Stimulated activated CD8-positive, alpha-beta memory T cell treated with anti-CD3 and anti-CD28 coated beads, Interleukin-12 subunit alpha, Interleukin-12 subunit beta, amount 100 ng/mL, for 1 hour (primary cell): ENCODE measurements at places on chromosomes 5 and 9.

DNA sequence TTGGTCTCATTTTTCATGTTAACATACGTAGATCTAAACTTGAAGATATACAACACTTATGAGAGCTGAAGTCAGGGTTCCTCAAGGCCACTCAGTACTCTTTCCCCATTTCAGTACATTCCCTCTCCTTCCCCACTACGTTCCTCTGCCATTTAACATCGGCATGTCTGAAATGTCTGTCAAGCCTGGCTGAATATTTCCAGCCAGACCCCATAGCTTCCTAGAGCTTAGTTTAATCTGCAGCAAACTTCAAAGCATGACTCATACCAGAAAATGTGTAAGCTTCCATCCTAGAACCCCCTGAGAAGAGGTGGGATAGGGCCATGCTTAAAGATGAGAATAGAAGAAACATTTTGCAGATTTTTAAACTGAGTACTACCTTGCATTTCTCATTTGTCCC lies 6.2 kb downstream of the GZMA start:
- DNase-seq, result no peak

DNA sequence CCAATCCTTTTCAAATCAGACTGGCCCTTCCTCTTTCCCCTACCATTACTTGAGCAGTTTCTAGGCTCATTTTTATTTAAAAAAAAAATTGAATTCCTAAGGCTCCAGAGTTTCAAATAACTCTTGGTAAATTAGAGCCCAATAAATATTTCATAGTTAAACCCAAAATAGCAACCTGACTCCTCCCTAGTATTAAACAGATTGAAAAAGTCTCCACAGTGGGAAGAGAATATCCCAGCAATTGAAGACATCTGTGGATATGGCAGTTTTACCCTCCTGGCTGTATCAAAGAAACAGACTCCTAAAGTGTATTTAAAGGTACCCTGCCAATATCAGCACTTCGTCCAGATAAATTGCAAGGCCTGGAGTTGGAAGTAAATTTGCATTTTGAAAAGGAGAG lies 52.7 kb upstream of the GDNF start:
- DNase-seq, result no peak

DNA sequence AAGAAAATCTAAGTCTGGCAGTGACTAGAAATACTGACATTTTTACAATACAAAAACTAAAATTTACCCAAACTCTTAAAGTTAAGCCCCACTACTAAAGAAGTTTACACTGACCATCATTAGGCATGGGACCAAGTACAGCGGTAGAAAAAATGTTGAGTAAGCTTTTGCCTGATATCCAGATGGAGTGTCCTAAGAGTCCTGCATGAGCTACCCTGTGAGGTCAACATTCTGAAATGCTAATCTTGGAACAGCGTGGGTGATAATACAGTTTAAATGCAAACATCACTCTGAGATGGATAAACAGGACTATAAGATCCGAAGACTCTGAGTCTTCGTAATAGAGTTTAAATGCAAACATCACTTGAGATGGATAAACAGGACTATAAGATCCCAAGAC lies 189.7 kb downstream of the DCP2 start:
- no peak for DNase-seq

DNA sequence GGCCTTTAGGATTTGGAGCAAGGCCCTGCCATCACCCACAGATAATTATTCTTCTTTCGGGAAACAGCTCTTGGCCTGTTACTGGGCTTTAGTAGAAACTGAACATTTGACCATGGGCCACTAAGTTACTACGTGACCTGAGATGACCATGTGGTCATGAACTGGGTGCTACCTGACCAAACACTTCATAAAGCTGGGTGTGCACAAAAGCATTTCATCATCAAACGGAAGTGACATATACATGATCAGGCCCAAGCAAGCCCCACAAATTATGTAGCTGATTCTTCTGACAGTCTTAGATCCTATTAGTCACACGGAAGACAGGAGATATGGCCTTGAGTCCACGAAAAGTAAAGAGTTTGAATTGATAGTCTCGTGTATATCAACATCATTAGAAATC lies 130.9 kb upstream of the FBN2 start:
- no peak for DNase-seq

DNA sequence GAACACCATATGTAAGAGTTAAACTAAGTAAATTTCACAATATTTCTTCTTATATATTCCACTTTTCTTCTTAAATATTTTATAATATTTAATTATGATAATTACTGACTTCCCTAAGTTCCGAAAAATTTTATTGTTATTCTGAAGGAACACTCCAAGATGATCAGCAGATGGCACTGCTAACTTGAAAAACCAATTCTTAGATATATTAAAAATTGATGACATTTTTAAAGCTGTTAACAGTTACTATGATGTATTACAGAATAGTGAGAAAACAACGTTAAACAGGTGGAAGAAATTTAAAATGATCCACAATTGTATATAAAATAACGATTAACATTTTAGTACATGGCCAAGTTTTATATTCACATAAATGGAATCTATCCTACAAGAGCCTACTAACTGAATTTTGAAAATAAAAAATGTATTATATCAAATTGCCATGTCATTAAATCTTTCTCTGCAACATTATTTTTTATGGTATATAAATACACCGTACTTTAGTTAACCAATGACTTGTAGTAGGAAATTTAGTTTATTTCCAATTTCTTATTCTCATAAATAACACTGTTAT lies 30.1 kb upstream of the MUSK start:
- DNase-seq, result no peak

DNA sequence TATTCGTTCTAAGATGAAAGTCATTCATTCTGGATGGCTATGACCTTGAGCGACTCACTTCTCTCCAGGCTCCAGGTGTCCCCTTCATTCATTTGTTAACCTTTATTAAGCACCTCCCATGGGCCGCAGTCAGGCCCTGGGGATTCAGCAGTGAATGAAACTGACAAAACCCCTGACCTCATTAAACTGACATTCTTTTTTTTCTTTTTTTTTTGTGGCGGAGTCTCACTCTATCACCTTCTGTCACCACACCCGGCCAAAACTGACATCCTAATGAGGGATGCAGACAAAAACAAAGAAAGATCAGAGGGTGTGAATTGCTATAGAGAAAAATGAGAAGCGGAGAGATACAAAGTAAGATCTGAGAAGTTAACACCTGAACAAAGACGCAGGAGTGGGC lies 16.5 kb upstream of the ODF2 start:
- DNase-seq, result no peak

DNA sequence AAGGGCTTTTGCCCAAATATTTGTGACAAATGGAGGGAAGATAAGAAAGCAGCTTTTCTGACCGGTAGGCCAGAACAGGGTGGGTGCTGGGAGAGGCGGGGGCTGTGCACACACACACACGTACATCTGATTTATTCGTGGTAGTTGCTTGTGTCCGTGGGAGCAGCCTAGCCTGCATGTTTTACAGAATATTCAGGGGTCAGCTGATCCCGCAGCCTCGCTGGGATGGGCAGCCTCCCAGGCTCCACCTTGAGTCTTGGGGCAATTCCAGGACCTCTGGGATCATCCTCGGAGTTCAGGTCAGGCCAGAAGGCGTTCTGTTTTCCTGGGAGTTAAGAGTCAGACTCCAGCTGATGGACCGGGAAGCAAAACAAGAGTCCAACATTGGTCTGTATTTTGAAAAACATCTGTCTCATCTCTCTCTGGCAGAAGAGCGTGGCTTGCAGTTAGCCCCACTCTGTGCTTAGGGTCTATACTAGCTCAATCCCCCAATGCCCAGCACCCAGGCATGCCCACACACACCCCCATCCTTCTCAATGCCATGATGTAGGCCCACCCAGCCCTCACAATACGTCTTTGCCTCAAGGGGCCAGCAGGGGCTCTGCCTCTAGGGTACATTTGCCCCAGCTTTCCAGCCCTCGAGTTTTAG lies 210.6 kb downstream of the GOLPH3 start:
- no peak for DNase-seq

GRCh38 chr9:128249908-128250838 lies 25.6 kb downstream of the GOLGA2 start:
- DNase-seq, result peak; percentile 97

DNA sequence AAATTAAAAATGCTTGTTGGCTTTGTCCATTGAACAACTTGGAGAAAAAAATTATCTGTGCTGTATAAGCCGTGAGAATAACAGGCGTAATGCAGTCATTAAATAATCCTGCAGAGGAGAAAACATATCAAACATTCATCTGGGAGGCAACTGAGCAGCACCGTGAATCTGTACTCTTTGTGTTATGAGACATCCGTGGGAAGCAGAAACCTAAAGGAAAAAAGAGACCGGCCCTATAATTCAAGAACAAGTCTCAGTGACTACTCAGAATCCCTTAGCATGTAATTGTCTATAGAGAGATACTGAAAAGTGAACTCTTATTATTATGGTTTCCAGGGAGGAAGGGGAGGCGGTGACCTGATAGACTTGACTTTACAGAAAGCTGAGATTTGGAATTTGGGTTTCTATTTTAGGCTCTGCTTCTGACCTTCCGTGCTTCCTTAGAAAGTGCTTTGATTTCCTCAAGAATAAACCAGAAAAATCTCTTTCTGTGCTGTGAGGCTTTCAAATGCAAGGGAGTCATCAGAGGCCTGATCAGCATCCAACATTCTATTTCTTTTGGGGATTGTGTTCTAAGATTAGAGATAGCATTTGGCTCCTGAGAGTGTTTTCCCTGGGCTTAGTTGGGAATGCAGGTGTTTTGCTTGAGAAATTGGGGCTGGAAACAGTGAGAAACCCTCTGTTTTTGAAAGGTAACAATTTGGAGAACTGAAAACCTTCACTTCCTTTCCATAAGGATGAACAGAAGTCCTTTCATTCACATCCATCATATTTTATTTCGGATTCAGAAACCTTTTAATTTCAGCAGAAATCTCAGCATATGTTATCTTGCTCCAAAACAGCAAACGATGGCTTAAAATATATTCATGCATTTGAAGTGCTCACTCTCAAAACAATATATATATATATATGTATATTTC lies 296.7 kb downstream of the CSNK1G3 start:
- DNase-seq, result no peak

- DNase-seq, result no peak
These were observed 96.3 kb upstream of the RANBP3L start for GRCh38 chr5:36397901-36398536.

- DNase-seq, result no peak
These were observed 12.5 kb downstream of the WNT8A start for GRCh38 chr5:138096363-138096762.

DNA sequence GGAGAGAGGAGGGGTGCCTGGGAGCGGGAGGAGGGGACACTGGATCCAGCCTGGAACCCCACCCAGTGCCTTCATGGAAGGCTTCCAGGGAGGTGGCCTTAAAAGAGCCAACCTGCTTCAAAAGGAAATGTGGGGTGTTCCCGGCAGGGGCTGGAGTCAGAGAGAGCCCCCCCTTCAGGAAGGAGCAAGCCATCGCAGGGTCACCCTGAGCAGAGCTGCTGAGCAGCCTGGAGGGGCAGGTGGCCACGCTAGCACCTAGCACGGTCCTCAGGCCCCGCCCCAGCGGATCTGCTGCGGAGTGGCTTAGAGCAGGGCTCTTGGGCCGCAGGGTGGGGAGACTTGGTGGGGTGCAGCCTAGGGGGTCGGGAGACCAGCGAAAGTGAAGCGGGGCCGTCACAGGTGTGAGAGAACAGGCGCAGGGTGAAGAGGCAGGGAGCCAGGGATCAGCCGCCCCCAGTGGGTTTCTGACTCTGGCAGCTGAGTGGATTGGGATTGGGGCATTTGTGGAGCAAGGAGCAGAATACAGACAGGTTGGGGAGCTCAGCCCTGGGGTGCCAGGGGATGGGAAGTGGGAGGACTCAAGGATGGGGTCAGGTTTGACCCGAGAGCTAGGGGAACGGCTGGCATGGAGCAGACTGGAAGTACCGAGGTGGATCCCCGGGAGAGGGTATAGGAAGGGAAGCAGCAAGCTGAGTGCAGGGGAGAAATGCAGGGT lies 1.5 kb downstream of the LCN2 start:
- DNase-seq, result no peak

DNA sequence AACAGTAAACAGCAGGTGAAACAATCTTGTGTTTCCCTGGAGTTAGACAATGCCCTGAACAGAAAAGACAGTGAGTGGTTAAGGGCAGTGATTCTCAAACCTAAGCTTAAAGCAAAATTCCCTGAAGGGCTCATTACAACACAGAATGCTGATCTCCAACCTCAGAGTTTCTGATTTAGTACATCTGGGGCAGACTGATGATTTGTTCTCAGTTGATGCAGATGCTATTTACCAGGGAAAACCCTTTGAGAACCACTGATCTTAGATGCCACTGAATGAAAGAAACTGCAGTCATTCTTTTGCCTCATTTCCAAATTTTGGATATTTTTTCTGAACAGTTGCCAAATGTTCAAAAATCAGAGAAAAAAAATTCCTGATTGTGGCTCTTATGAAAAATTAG lies 18.7 kb upstream of the ADAM19 start:
- DNase-seq, result no peak

DNA sequence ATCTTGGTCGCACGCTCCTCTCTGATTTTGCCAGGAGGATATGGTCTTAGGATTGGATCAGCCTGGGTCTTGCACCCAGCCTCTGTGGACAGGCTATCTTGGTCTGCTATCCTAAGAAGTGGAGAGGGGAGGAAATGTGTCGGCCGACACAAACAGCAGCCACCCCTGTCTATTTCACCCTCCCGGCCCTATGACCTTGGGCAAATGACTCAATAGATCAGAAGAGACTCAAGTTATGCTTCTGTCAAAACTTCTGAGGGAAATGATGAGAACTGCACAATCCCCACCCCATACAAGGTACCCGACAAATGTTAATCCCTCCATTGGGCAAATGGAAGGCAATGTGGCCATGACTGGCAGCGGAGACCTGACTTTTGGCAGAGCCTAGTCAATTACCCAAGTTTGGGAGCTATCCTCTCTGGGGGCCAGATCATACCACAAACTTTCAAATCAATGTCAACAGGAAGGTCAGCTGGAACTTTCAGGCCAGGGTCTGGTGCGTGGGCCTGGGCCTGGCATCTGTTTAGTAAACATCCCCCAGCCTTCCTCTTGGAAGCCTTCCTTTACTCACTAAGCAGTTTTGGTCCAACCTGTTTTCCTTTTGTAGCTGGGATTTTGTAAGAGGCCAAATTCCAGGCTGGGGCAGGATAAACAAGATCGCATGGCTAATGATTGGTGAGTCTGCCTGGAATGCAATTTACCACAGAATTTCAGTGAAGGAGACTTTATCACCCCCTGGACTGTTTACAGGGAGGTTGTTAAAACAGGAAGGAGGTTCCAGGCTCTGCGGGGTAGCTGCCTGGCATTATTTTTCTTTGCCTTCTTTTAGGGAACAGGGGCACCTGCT lies 64.2 kb upstream of the CPEB4 start:
- DNase-seq, result no peak

- no peak for DNase-seq
These were observed 135.3 kb upstream of the LMX1B start for GRCh38 chr9:126478216-126478981.
